ENCODE measurements at places on chromosomes 1 and 21. TPM values are rescaled to one million over a fixed set of nuclear protein-coding genes. Genes with fewer than 3 reads are reported as not detected.
A peak's percentile ranks its signal among the peaks of the same experiment; 100 is the strongest.

S100A8 gene
- 9.9 TPM for total RNA-seq

GRCh38 chr1:213251972-213252371 lies 200.9 kb downstream of the RPS6KC1 start:
- no peak overlapping the region for H3K4me3 ChIP-seq
- no peaks in the 10 kb centered on the region for H3K27me3 ChIP-seq
- no peaks in the 10 kb centered on the region for H3K36me3 ChIP-seq
- H3K27ac ChIP-seq = no peak overlapping the region
- no peaks in the 10 kb centered on the region for H3K4me1 ChIP-seq

DNA sequence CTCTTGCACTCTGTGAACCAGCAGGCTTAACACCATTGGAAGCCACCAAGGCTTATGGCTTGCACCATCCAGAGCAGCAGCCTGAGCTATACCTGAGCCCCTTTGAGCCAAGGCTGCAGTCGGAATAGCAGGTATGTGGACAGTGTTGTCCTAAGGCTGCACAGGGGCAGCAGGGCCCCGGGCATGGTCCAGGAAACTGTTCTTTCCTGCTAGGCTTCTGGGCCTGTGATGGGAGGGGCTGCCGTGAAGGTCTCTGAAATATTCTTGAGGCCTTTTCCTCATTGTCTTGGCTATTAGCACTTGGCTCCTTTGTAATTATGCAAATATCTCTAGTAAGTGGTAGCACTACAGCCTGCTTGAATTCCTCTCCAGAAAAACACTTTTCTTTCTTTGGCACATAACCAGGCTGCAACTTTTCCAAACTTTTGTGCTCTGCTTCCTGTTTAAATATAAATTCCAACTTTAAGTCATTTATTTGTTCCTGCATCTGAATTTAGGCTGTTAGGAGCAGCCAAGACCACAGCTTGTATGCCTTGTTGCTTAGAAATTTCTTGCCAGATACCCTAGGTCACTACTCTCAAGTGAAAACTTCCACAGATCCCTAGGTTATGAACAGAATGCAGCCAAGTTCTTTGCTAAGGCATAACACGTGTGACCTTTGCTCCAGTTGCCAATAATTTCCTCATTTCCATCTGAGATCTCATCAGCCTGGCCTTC lies 5.2 kb downstream of the KRTAP20-4 start:
- no peaks in the 10 kb centered on the region for H3K27me3 ChIP-seq
- H3K36me3 ChIP-seq = no peaks in the 10 kb centered on the region
- no peaks in the 10 kb centered on the region for H3K4me1 ChIP-seq
- no peak for DNase-seq
- no peak overlapping the region for H3K27ac ChIP-seq
- H3K4me3 ChIP-seq = no peak overlapping the region

DNA sequence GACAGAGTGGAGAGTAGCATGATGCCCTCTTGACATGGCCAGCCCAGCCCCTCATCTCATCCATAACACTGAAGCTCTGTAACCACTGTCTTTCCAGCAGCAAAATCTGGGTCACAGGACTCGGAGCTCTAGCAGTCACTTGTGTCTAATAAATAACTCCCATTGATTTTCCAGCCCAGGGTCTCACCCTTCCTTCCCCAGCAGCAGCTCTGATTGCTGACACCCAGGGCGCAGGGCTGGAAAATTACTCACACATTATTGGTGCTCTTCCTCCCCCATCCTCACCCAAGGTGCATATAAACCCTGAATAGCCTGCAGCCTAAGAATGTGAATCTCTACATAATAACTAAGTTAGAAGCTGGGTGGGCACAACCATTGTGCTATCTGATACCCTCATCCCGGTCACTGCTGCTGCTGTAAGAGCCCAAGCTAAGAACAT lies 21.1 kb upstream of the OR10J5 start:
- no peaks in the 10 kb centered on the region for H3K36me3 ChIP-seq
- H3K27ac ChIP-seq = no peak overlapping the region
- no peaks in the 10 kb centered on the region for H3K27me3 ChIP-seq

GRCh38 chr1:182601416-182601786 lies 2.8 kb downstream of the RGS16 start:
- peaks cover 21% of the 10 kb centered on the region for H3K36me3 ChIP-seq
- peak overlapping the region; percentile 17 for H3K4me3 ChIP-seq
- H3K27ac ChIP-seq = peak overlapping the region; percentile 60
- no peaks in the 10 kb centered on the region for H3K27me3 ChIP-seq
- H3K4me1 ChIP-seq = peaks cover 42% of the 10 kb centered on the region

GRCh38 chr1:25135909-25136308 lies 96.4 kb downstream of the SYF2 start:
- DNase-seq = no peak
- H3K27me3 ChIP-seq = no peaks in the 10 kb centered on the region
- no peak overlapping the region for H3K4me3 ChIP-seq
- H3K27ac ChIP-seq = no peak overlapping the region
- no peaks in the 10 kb centered on the region for H3K36me3 ChIP-seq

DNA sequence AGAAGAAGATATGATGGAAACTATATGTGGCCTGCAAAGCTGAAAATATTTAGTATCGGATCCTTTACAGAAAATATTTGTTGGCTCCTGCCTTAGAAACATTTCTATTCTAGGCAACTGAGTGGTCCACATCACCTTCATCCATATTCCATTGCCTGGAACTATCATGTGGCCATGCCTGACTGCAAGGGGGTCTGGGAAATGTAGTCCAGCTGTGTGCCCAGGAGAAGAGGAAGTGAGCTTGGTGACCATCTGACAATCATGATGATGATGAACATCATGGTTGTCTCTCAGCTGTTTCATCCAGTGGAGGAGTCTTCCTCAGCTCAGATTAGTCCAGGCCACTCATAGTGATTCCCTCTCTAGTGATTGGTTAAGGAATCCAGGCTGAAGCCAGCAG lies 61.8 kb upstream of the IFNLR1 start:
- no peak overlapping the region for H3K27ac ChIP-seq
- H3K4me3 ChIP-seq = no peak overlapping the region
- no peaks in the 10 kb centered on the region for H3K36me3 ChIP-seq

DNA sequence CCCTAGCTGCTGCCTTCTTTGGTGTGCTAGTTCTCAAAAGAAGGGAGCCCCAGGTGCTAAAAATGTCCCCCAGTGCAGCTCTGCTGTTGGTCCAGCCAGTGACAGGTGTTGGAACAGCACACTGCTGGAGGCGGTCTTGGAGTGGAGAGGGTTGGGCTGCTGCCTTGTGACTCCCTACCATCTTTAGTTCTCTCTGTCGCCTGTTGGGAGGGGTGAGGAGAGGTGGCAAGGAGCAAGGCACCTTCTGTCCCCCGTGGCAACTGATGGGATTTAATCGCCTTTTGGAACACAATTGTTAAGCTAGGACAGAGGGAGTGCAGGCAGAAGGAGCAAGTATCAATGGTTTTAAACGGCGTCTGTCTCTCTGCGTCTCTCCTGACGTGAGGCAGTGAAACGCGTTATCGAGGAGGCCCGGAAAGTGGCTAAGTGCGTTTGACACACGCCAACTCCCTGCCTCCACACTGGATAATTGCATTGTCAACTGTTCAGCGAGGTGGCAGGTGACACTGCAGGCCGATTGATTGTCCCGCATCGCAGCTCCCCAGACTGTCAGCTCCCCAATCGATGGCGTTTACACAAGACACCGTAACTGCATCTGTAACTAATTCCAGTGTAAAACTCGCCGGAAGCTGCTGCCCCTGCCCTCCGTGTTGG lies 34.0 kb downstream of the TMEM53 start:
- no peak overlapping the region for H3K27ac ChIP-seq
- peaks cover 79% of the 10 kb centered on the region for H3K4me1 ChIP-seq
- peaks cover 81% of the 10 kb centered on the region for H3K36me3 ChIP-seq
- H3K4me3 ChIP-seq = no peak overlapping the region
- no peaks in the 10 kb centered on the region for H3K27me3 ChIP-seq
- no peak for DNase-seq

DNA sequence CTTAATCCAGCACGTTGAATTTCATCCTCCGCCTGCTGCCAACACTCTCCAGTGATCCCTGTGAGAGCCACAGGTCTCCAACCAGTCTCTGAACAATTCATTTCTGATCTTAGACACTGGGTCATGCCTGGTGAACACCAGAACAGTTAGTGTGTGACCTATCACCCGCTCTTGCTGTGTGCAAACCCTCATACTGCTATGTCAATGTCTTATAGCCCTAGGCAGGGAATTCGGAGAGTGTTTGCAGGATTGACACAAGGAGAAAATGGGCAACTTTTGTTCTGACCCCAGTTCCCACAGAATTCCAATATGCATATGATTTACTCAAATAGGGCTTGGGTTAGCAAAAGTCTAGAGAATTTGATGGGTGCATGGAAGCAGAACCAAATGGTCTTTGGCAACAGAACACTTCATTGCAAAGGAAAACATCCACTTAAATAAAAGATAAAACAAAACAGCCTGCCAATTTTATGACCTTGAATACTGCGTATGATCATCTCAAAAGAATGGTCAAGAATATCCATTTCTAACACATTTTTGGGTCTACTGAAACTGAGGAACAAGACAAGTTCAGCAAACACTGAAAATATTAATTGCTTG lies 23.0 kb upstream of the GUCA2B start:
- no peak for DNase-seq
- H3K27ac ChIP-seq = no peak overlapping the region
- no peaks in the 10 kb centered on the region for H3K36me3 ChIP-seq
- no peak overlapping the region for H3K4me3 ChIP-seq

Measured in esophagus muscularis mucosa (tissue), 4 donors.